ENCODE measurements at places on chromosomes 7 and 10.

DNA sequence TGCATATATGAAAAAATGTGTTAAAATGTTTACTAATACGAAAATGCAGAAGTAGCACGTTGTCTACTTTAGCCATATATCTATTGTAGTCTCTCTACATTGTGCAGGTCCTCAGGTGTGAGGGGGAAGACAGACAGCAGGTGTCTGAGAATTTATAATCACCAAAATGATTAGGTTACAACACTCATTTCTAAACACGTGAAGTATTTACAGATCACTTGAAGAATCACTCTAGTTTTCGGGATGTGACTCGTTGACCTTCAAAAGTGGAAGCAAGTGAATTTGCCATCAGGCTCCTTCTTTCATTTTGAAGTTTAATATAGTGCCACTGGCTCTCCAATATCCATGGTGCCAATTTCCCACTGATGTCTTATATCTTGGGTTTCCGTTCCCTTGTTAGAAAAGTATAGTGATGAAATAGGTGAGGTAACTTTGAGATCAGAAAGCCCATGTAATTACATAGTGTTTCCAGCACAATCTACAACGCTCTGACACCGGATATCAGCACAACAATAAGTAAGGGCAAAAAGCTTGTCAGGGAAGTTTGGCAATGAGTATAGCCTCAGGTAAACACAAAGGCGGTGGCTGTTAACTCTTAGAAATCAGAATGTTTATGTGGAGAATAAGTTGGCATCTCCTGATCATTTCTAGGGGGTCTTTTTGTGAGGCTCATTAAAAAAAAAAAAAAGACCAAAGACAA is 57.5 kb upstream of the SP4 start:
- no peak for DNase-seq

DNA sequence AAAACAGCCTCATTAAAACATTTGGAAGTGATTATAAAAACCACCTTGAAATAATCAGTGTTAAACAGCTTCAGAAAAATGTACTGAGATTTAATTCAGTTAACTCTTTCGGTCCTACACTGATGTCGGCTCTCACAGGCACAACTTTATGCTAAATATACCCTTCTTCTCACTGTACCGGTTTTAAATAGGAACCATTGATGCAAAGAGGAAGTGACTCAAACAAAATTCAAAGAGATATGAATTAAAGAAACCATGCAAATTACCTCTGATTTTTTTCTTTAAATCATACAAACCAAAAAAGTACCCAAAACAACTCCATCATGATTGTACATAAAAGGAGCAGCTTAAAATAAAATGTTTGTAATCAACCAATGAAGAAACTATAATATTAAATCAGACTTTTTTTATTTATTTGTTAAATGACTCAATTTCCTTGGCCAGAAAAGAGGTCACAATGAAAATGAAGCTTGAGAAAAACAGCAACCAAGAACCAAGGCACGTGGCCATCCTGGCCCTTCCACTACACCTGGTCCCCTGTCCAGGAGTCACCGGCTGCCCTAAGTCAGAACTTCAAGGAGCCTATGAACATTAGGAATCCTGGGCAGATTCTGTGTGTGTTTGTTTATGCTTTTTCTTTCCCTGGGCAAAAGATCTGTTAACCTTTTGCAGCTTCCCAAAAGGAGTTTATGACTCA is 73.0 kb upstream of the CABCOCO1 start:
- DNase-seq, result no peak

DNA sequence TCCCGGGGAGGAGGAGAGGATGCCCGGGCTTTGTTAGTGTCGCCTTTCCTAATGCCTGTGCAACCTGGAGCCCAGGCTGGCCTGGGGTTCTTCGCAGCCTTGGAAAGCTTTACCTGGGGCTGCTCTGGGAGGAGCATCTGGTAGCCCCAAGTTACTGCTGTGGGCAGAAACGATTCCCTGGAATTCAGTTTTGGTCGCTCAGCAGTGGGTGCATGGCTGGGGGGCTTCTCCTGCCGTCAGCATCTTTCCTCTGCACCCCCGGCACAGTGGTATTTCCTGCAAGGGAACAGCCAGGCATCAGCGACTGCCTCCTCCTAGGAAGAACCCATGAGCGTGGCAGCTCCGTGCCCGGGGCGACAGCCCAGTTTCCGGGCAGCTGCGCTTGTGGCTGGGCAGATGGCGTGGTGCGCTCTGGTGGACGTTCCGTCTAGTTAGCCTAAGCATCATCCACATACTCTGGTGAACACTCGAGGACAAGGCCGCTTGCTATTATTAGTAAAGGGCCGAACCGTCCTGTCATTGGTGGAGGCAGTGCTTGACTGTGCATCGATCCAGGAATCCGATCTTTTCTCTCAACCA is 107.0 kb upstream of the BTBD16 start:
- no peak for DNase-seq

- peak; percentile 45 for DNase-seq
Measured at GRCh38 chr10:8060010-8060703, 5.7 kb downstream of the GATA3 start.

GRCh38 chr10:95039281-95039680 is 30.0 kb downstream of the CYP2C8 start:
- no peak for DNase-seq
